ENCODE measurements at places on chromosomes 7 and 10.

GRCh38 chr7:5360971-5361370, 62.7 kb downstream of the TNRC18 start:
- H3K27ac ChIP-seq = peak overlapping the region; percentile 59
- H3K36me3 ChIP-seq = peaks cover 4% of the 10 kb centered on the region
- no peak for DNase-seq
- H3K27me3 ChIP-seq = no peaks in the 10 kb centered on the region
- peaks cover 9% of the 10 kb centered on the region for H3K4me1 ChIP-seq

- no peak overlapping the region for H3K4me3 ChIP-seq
- H3K27ac ChIP-seq = no peak overlapping the region
- no peak for DNase-seq
- no peaks in the 10 kb centered on the region for H3K4me1 ChIP-seq
Measured at GRCh38 chr7:134058980-134059379, 68.2 kb upstream of the LRGUK start.

DNA sequence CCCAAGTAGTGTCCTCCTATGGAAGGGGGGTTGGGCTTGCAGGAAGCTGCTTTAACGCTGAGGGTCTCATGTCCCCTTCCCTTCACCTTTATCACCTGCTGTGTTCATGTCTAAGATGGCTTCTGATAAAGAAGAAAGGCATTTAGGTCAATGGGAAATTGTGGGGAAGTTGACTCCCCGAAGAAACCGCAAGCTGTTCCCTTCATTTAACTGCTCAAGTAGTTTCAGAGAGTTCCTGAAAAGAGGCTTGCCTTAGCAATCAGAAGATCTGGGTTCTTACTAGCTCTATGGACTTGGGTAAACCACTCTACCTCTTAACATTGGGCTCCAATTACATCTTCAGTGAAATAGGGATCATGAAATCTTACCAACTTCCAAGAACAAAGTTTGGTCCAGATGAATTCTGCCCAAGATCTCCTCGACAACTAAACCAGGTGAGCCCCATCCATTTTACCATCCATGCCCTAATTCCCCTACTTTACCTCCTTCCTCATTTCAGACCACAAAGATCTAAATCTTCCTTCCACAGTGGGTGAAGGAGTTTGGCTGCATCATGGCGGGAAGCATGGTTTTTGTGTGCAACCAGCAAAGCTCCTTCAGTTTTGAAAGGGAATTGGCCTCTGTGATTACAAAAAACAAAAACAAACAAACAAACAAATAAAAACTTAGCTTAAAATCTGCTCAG, 30.4 kb upstream of the UCN3 start:
- no peak for DNase-seq
- H3K36me3 ChIP-seq = no peaks in the 10 kb centered on the region
- no peaks in the 10 kb centered on the region for H3K4me1 ChIP-seq
- H3K27ac ChIP-seq = no peak overlapping the region

- no peak overlapping the region for H3K27ac ChIP-seq
- H3K27me3 ChIP-seq = no peaks in the 10 kb centered on the region
- H3K4me1 ChIP-seq = peaks cover 4% of the 10 kb centered on the region
Measured at GRCh38 chr7:90251304-90251635, 6.3 kb downstream of the CFAP69 start.

DNA sequence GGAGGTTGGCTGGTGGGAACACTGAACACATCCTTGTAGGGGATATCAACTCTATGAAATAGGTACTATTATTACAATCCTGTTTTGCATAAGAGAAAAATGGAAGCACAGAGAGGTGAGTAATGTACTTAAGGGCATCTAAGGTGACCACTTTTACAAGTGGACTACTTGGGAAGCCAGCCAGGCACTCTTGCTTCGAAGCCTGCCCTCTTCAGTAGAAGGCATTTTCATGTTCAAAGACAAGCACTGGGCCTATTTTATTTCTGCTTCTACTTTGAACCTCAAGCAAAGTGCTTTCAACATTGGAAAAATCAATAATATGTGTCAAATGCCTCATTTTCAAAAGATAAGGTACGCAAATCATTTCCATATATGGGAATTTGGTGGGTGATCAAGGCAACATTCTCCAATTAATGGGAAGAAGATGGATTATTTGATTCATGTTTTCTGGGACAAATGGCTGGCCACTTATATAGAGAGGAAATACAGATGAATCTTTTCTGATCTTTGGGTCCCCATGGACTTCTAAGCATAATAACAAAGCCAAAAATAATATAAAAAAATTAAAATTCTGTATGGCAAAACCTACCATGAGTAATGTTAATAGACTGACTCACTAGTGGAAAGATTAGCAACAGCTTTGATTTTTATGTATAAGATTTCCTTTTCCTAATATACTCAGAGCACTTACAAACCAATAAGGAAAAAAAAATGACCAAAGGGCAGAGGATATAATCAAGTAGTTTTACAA, 270.2 kb downstream of the FRMD4A start:
- no peaks in the 10 kb centered on the region for H3K4me1 ChIP-seq
- no peak for DNase-seq
- H3K27me3 ChIP-seq = no peaks in the 10 kb centered on the region
- H3K36me3 ChIP-seq = no peaks in the 10 kb centered on the region

DNA sequence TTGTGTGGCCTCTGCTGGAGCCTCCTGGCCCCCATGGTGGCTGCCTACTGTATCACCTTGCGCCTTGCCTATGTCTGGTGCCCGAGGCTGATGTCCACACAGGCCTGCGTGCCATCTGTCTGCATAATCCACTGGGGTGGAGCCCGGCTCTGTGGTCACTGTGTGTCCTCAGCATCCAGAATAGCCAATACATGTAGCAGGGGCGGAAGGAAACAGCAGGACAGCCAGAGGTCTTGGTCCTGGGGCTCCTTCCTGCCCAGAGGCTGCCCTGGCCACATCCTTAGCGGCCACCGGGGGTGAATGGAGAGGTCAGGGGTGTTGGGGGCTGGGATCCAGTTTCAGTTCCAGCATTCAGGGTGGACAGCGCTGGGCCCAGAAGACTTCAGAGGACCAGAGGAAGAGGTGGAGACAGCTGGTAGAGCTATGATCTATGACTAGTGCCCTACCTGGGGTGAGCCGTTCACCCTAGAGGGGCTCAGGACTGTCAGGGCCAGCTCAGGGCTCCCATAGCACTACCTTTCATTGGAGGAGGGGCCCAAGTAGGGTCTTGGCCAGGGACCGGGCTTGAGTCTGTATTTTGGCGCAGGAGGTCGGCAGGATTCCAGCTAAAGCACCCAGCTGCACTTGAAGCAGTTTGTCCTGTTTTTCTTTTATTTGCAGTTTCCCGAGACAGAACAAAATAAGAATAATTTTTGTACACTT, 15.9 kb downstream of the YKT6 start:
- no peak overlapping the region for H3K4me3 ChIP-seq
- H3K27ac ChIP-seq = no peak overlapping the region
- H3K4me1 ChIP-seq = no peaks in the 10 kb centered on the region
- no peaks in the 10 kb centered on the region for H3K27me3 ChIP-seq

GRCh38 chr7:129498021-129498420, 4.3 kb upstream of the SMKR1 start:
- no peaks in the 10 kb centered on the region for H3K4me1 ChIP-seq
- H3K27ac ChIP-seq = no peak overlapping the region
- no peak overlapping the region for H3K4me3 ChIP-seq
- H3K36me3 ChIP-seq = no peaks in the 10 kb centered on the region
- no peak for DNase-seq
- H3K27me3 ChIP-seq = peaks cover 6% of the 10 kb centered on the region
